Articular chondrocyte of knee joint (primary cell): ENCODE measurements at places on chromosomes 5 and 9. TPM values are rescaled to one million over a fixed set of nuclear protein-coding genes. Genes with fewer than 3 reads are reported as not detected.

The QRFP gene
- total RNA-seq: not detected in 2 replicates

The ANKS6 gene
- 17.5 and 21.4 TPM in 2 replicates for total RNA-seq

The DRD1 gene
- not detected in 2 replicates for total RNA-seq

The PPP6C gene
- total RNA-seq: 36.5 and 43.4 TPM in 2 replicates

The FOXD4L3 gene
- not detected in 2 replicates for total RNA-seq

The SPATA9 gene
- total RNA-seq: 0.11 and 1.7 TPM in 2 replicates

The FUT7 gene
- not detected in 2 replicates for total RNA-seq

The RALGPS1 gene
- total RNA-seq: 3.6 and 4.1 TPM in 2 replicates

The CD274 gene
- 0.32 and 0.65 TPM in 2 replicates for total RNA-seq

The TMCO6 gene
- total RNA-seq: 7.7 and 26.5 TPM in 2 replicates

The ARAP3 gene
- 3.8 and 4.4 TPM in 2 replicates for total RNA-seq

The MAN2A1 gene
- 116 and 140 TPM in 2 replicates for total RNA-seq

The CD180 gene
- under 0.01 TPM in 1 of 2 replicates, not detected in the other for total RNA-seq

The ARL14EPL gene
- total RNA-seq: 0.11 and 0.13 TPM in 2 replicates

The SPINK7 gene
- total RNA-seq: not detected in 2 replicates

The WWC1 gene
- total RNA-seq: 1.1 and 3.3 TPM in 2 replicates

The SH3RF2 gene
- total RNA-seq: 10.1 and 11.9 TPM in 2 replicates

The ANKRA2 gene
- total RNA-seq: 24.0 and 24.4 TPM in 2 replicates

The SPATA31C1 gene
- total RNA-seq: not detected in 2 replicates

The CTNND2 gene
- not detected in 2 replicates for total RNA-seq

The ADGRD2 gene
- total RNA-seq: not detected in 2 replicates

The SMIM32 gene
- not detected in 2 replicates for total RNA-seq
